ENCODE measurements at places on chromosomes 3 and 15.

- no peak for DNase-seq
These were observed 278.1 kb upstream of the CHRNA7 start for GRCh38 chr15:31752065-31752762.

DNA sequence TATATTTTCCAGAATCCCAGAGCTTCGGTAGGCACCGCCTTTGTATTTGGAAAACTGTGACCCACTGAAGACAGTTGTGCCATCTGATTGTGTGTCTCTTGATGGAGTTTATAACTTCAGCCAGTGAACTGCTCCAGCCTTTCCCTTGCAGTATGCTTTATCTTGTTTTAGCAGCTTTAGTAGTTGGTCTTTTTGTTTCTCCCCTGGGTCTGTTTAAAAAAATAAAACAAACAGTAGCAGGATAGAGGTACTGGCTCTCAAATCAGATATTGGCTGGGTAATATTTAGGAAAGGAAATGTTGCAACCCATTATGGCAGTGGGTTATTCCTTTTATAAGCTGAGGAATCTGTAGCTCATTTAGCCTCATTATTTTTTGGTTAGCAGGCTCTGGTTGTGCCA is 151.5 kb upstream of the BFSP2 start:
- no peak for DNase-seq

GRCh38 chr15:68051109-68051508 is 3.0 kb upstream of the PIAS1 start:
- DNase-seq = no peak

DNA sequence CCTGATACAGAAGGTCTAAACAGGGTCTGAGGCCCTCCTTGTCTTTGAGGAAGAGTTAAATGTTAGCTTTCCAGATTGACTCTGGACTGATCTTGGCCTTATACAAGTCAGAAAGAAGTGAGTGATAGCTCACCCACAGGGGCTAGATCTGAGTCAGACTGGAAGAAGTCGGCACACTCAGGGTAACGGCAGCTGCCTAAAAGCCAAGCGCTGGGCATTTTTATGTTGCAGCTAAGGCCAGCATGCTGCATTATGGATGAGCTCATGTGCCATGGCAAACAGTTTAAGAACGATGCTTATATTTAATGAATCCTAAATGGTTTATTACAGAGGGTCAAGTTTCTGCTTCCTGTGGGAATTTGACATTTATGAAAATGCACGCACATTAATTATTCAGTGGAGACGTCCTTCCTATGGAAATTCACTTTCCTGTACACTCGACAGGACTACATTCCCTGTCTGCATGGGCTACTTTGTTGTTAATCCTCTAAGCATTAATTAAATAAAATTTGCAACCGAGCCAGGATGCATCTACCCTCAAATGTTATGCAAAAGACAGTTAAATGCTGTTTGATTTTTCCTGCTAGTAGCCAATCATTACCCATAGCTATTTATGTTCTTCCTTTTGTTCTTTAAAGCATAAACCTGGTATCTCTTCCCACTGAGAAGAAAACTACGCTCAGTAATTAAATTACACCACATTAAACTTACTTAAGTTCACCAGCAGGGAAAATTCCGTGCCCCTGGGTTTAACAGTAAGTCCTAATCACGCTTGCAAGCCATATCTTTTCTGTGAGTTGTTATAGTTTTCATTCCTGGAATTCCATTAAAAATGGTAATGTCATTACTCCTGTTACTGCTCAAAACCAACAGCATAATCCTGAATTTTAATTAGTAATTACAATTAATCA is 762.7 kb upstream of the CFAP20DC start:
- no peak for DNase-seq

DNA sequence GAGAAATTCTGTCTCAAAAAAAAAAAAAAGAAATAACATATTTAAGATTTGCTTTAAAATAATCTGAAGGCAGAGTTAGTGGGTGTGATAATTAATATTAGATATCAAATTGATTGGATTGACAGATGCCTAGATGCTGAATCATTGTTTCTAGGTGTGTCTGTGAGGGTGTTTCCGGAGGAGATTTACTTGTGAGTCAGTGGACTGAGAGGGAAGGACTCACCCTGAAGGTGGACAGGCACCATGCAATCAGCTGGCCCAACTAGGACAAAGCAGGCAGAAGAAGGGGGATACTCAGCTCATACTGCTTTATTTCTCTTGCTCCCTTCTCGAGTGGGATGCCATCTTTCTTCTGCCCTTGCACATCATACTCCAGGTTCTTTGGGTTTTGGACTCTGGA is 16.7 kb upstream of the RPL24 start:
- no peak for DNase-seq

- DNase-seq = no peak
These were observed 3.4 kb downstream of the FSD2 start for GRCh38 chr15:82802497-82802896.

DNA sequence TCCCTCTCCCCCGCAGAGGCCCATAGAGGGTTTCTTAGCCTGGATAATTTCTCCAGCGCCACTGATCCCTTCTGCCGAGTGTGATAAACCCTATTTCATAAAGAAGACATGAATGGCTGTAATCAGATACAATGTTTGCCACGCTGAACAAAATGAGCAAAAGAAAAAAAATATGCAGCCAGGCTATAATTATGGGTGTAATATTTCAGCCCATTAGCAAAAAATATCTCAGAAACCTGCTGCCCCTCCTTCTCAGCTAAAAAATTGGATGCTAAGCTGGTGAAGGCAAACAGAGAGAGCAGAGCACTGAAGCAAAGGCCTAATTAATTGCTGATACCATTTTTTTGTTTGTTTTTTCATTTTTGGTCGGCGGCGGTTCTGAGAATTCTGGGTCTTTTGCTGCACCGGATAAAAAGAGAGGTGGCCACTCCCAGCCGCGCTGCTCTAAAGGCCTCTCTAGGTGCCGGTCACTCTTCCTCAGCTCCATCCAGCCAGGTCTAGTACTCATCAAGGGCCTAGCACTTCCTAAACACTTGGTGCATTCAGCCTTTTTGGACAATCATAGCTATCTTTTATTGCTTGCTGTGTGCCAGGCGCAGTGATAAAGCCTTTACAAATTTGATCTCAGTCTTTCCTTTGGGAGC is 128.7 kb upstream of the TLE3 start:
- no peak for DNase-seq

DNA sequence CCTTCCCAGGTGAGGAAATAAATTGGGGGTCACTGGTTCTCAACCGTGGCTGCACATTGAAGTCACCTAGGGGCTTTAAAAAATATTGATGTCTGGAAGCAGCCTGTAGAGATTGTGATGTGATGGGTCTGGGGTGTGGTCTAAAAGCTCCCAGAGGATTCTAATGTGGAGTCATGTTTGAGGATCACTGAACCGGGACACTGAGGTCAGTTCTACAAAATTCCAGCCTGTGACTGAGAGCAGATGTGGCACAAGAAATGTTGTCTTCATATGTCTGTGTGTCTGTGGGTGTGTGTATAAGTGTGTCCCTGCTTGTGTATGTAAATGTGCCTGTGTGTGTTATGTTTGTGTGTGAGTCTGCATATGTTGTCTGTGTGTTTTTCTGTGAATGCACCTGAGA is 79.9 kb downstream of the TLE3 start:
- DNase-seq = no peak

GRCh38 chr3:194658477-194659242 is 13.3 kb downstream of the LSG1 start:
- no peak for DNase-seq

DNA sequence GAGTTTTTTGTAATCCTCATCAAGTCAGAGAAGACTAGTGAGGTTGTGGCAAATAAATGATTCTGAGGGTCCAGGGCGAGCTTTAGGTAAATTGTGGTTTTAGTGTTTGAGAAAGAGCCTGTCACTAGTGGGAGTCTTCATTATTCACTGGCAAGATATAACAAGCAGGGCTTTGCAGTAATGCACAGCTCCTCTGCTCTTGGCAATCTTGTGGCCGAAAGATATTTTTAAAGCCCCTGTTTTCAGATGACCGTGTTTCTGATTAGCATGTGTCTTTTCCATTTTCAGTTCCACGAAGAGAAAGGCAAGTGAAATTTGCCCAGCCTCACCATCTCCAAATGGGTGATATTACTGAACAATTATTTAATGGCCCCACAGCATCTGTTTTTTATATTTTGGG is 154.0 kb upstream of the BCL6 start:
- no peak for DNase-seq

DNA sequence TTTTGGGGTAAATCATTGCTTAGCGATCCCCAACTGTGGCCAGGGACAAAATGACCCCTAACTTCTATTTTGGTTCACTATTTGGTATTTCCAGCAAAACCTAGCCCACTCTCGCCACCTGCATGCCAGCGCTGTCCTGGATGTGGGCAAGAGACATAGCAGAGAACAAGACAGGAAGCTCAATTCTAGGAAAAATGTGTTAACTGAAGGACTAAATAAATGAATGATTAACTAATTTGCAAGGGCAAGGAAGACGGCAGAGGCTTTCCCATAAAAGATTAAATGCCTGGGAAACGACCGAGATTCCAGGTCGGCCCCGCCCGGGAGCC is 408 bp downstream of the NICN1 start:
- DNase-seq = no peak

DNA sequence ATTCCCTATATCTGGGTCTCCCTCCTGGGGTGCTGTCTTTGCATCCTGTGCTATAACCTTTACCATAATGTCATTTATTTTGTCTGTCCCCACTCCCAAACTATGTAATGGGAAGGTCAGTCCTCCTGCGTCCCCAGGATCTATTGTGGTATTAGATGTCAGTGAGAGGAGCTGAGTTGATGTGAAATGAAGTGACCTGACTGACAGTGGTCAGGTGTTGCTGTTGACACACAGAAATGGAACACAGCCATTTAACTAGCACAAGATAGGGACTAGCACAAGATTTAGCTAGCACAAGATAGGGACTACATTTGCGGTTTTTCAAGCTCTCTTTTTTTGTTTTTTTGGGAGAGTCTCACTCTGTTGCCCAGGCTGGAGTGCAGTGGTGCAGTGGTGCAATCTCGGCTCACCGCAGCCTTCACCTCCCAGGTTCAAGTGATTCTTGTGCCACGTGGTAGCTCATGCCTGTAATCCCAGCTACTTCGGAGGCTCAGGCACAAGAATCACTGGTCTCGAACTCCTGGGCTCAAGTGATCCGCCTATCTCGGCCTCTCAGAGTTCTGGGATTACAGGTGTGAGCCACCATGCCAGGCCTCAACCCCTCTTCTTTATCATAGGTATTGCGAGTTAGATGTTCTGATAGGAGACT is 5.2 kb downstream of the NGRN start:
- no peak for DNase-seq

DNA sequence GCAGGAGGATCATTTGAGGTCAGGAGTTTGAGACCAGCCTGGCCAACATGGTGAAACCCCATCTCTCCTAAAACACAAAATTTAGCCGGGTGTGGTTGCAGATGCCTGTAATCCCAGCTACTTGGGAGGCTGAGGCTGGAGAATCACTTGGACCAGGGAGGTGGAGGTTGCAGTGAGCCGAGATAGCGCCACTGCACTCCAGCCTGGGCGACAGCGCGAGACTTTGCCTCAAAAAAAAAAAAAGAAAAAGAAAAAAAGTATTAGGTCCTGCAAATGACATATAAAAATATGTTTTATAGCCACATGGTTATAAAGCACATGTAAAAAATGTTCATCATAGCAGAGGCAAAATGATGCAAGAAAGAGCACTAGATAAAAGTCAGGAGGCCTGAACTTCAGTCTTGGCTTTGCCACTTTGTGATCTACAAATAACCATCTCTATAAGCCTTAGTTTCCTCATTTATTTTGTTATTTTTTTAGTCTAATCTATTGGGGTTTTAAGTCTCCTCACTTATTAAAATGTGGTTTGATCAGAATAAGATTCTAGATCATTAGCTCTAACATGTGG is 4.9 kb downstream of the SLC12A6 start:
- DNase-seq = no peak
